Esophagus muscularis mucosa (tissue), 4 donors: ENCODE measurements at places on chromosomes 4 and X. TPM values are rescaled to one million over a fixed set of nuclear protein-coding genes. Genes with fewer than 3 reads are reported as not detected.

HUWE1 gene
- total RNA-seq, result 112 TPM

SSX4B gene
- not detected for total RNA-seq

MAGEA2B gene
- not detected for total RNA-seq

GLRA2 gene
- total RNA-seq, result not detected

HSFX3 gene
- total RNA-seq, result not detected

TEX13A gene
- not detected for total RNA-seq

RGN gene
- 6.5 TPM for total RNA-seq

DNA sequence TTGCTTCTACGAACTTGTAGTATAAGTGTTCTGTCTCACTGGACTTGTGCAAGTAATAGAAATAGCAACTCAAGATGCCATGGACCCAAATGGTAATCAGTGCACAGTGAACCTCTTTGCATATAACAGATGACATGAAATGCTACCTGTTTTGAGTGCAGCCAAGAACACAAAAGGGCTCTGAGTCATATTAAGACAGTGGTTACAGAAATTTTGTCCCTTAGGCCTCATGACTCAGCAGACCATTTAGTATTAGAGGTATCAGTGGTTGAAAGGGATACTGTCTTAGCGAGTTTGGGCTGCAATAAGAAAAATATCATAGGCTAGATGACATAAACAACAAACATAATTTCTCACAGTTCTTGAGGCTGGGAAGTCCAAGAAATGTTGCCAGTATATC is 502.9 kb upstream of the PCDH10 start:
- no peaks in the 10 kb centered on the region for H3K4me1 ChIP-seq
- no peak overlapping the region for H3K4me3 ChIP-seq
- no peaks in the 10 kb centered on the region for H3K36me3 ChIP-seq

DNA sequence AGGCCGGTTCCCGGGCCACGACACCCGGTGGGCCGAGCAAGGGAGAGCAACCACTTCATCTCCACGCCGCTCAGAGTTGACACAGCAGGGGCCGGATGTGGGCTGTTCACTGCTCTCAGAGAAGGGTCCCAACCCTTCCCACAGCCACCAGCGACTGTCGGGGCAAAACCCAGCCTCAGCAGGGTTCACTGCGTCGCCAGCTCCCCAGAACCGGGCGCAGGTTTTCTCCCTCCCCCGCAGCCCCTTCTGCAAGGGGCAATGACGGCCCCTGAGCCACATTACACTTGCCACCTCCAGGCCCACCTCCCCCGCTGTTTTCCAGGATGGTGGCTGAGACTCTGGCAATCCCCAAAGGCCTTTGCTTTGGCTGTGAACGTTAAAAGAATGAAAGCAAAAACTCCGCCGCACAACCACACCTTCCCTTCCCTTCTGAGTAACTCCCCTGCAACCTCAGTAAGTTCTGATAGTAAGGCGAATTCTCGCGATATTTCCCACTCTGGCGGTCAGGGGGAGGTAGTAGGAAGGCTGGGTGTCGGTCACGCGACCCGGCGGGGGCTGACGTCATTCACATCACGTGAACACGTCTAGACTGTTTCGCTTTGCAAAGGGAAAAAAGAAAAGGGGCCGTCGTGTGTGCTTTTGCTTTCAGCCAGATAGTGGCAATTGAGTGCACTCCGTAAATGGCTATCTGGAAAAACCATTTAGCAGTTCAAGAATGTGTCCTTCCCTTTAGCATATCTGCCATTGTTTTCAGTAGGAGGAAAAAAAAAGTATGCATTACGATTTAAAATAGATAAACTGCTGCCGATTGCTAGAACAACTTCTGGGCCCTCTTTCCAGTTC is 869 bp upstream of the CAMK2D start:
- H3K4me1 ChIP-seq, result peaks cover 27% of the 10 kb centered on the region
- no peaks in the 10 kb centered on the region for H3K27me3 ChIP-seq
- peak overlapping the region; percentile 98 for H3K27ac ChIP-seq
- no peaks in the 10 kb centered on the region for H3K36me3 ChIP-seq
- H3K4me3 ChIP-seq, result peak overlapping the region; percentile 66

- no peak for DNase-seq
- H3K27ac ChIP-seq, result no peak overlapping the region
- H3K4me3 ChIP-seq, result no peak overlapping the region
- no peaks in the 10 kb centered on the region for H3K27me3 ChIP-seq
Observed at GRCh38 chr4:25524663-25525062, 131.0 kb upstream of the SLC34A2 start.

GRCh38 chr4:7240306-7240705 is 48.0 kb downstream of the SORCS2 start:
- H3K4me1 ChIP-seq, result peaks cover 45% of the 10 kb centered on the region
- no peaks in the 10 kb centered on the region for H3K27me3 ChIP-seq
- H3K36me3 ChIP-seq, result no peaks in the 10 kb centered on the region
- H3K27ac ChIP-seq, result no peak overlapping the region

- H3K4me1 ChIP-seq, result no peaks in the 10 kb centered on the region
- no peak overlapping the region for H3K4me3 ChIP-seq
- H3K27ac ChIP-seq, result no peak overlapping the region
- no peaks in the 10 kb centered on the region for H3K36me3 ChIP-seq
- DNase-seq, result no peak
- H3K27me3 ChIP-seq, result no peaks in the 10 kb centered on the region
Observed at GRCh38 chr4:154618708-154619315, 6.4 kb upstream of the FGG start.

- H3K27me3 ChIP-seq, result no peaks in the 10 kb centered on the region
- no peak overlapping the region for H3K4me3 ChIP-seq
Observed at GRCh38 chr4:42642101-42642797, 14.7 kb downstream of the ATP8A1 start.

DNA sequence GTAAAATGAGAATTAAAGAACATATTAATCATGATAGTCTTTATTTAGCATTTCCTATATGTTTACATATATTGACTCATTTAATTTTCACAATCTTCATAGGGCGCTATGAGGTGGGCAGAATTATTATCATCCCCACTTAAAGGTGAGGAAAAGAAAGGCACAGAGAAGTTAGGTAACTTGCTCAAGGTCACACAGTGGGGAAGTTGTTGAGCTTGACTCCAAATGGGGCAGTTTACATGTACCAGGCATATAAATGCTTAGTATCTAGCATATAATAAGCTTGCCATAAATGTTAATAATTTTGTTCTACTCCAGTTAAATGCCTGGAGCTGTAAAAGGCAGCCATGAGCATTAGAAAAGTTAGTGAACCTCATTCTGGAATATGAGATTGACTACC is 1.5 kb downstream of the CMC4 start:
- no peaks in the 10 kb centered on the region for H3K36me3 ChIP-seq
- H3K4me1 ChIP-seq, result peaks cover 6% of the 10 kb centered on the region
- H3K27me3 ChIP-seq, result no peaks in the 10 kb centered on the region
- DNase-seq, result no peak
- H3K27ac ChIP-seq, result peak overlapping the region; percentile 86

GRCh38 chrX:18890724-18891547 is 93.0 kb downstream of the PHKA2 start:
- H3K27ac ChIP-seq, result no peak overlapping the region
- H3K4me3 ChIP-seq, result no peak overlapping the region
- H3K27me3 ChIP-seq, result no peaks in the 10 kb centered on the region
- H3K36me3 ChIP-seq, result no peaks in the 10 kb centered on the region
- no peak for DNase-seq

- DNase-seq, result no peak
- H3K27ac ChIP-seq, result no peak overlapping the region
- no peaks in the 10 kb centered on the region for H3K36me3 ChIP-seq
- no peaks in the 10 kb centered on the region for H3K27me3 ChIP-seq
- H3K4me1 ChIP-seq, result no peaks in the 10 kb centered on the region
- H3K4me3 ChIP-seq, result no peak overlapping the region
Observed at GRCh38 chr4:4914965-4915845, 55.7 kb downstream of the MSX1 start.
